ENCODE measurements at places on chromosomes 7 and 10. TPM values are rescaled to one million over a fixed set of nuclear protein-coding genes. Genes with fewer than 3 reads are reported as not detected.

The VSIR gene
- 18.8 TPM for total RNA-seq

The PAPOLB gene
- total RNA-seq: 0.10 TPM

The ITIH2 gene
- total RNA-seq: not detected

DNA sequence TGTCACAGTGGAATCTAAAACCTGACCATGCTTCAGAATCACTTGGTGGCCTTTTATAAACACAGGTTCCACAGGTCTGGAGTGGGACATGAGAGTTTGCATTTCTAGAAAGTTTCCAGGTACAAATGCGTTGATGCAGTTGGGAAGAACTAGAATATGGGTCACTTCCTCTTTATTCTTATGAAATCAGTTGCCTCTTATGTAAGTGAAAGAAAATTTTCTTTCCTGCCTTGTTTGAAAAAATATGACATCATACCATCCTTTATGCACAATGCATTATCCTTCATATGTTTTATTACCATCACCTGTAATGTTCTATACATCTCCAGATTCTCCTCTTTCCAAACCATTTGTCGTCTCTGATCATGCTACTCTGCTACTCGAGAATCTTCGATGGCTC lies 44.0 kb downstream of the PLXNA4 start:
- H3K36me3 ChIP-seq: no peaks in the 10 kb centered on the region
- H3K4me3 ChIP-seq: no peak overlapping the region
- H3K4me1 ChIP-seq: peaks cover 1% of the 10 kb centered on the region
- H3K27ac ChIP-seq: no peak overlapping the region
- peaks cover 4% of the 10 kb centered on the region for H3K27me3 ChIP-seq

GRCh38 chr7:91228927-91229558 lies 35.2 kb upstream of the FZD1 start:
- no peak for DNase-seq
- no peaks in the 10 kb centered on the region for H3K4me1 ChIP-seq
- no peaks in the 10 kb centered on the region for H3K36me3 ChIP-seq
- H3K27me3 ChIP-seq: no peaks in the 10 kb centered on the region
- no peak overlapping the region for H3K4me3 ChIP-seq
- no peak overlapping the region for H3K27ac ChIP-seq

DNA sequence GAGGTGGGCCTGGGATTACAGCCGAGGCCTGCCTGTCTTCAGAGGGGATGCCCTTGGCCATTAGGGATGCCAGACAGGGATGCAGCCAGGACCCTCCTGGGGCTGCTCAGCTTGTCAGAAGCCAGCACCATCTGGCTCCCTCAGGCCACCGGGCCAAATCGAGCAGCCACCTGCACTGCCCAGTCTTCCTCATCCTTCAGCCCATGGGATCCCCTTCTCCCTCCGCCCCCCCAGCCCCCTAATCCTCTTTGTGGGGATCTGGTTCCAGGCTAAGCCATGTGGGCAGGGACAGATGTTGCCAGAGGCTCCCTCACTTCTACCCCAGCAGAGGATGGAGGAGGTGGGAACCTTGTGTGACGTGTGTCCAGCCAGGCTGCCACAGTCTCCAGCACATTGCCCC lies 137.4 kb upstream of the PPIF start:
- H3K4me1 ChIP-seq: peaks cover 7% of the 10 kb centered on the region
- no peak for DNase-seq
- no peak overlapping the region for H3K4me3 ChIP-seq
- H3K27me3 ChIP-seq: no peaks in the 10 kb centered on the region
- no peak overlapping the region for H3K27ac ChIP-seq

DNA sequence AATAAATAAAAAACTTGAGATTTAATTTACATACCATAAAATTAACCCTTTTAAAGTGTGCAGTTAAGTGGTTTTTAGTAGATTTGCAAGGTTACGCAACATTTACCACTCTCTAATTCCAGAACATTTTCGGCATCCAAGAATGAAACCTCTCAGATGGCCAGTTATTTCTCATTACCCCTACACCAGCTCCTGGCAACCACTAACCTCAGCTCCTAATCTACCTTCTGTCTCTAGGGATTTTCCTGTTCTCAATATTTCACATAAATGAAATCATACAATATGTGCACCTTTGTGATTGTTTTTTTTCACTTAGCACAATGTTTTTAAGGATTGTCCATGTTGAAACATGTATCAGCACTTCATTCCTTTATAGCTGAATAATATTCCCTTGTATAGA lies 45.1 kb downstream of the INPP5F start:
- H3K36me3 ChIP-seq: no peaks in the 10 kb centered on the region
- no peak for DNase-seq
- no peaks in the 10 kb centered on the region for H3K27me3 ChIP-seq
- peaks cover 10% of the 10 kb centered on the region for H3K4me1 ChIP-seq

DNA sequence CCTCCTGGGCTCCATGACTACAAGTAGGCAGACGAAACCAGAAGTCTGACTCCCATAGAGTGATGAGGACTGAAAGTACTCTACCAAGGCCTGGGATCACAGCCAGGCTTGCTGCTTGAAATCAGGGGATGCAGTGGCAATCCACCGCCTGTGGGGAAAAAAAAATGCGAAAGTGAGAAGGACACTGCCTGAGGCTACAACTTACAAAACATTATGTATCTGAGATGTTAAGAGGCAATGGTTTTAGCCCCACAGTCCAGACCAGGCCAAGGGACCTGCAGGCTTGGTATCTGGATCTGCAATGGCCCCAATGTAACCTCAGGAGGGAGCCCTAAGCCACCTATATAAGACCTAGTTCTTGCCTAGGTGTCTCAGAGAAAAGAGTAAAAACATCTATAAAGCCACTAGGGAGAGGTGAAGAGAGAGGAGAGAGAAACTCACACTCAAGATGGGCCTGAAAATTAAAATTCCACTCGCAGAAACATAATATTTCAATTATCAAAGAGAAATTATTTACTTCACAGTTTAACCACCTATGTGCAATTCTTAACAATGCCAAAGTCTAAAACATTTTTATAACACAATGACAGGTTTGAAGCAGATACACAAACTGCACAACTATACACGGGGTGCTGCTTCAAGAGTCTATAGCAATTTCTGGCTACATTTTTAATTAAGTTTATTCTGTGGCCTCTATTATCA lies 13.9 kb downstream of the DNAJC1 start:
- H3K27ac ChIP-seq: no peak overlapping the region
- no peaks in the 10 kb centered on the region for H3K36me3 ChIP-seq
- peaks cover 16% of the 10 kb centered on the region for H3K4me1 ChIP-seq
- H3K27me3 ChIP-seq: no peaks in the 10 kb centered on the region
- H3K4me3 ChIP-seq: no peak overlapping the region
- DNase-seq: no peak

DNA sequence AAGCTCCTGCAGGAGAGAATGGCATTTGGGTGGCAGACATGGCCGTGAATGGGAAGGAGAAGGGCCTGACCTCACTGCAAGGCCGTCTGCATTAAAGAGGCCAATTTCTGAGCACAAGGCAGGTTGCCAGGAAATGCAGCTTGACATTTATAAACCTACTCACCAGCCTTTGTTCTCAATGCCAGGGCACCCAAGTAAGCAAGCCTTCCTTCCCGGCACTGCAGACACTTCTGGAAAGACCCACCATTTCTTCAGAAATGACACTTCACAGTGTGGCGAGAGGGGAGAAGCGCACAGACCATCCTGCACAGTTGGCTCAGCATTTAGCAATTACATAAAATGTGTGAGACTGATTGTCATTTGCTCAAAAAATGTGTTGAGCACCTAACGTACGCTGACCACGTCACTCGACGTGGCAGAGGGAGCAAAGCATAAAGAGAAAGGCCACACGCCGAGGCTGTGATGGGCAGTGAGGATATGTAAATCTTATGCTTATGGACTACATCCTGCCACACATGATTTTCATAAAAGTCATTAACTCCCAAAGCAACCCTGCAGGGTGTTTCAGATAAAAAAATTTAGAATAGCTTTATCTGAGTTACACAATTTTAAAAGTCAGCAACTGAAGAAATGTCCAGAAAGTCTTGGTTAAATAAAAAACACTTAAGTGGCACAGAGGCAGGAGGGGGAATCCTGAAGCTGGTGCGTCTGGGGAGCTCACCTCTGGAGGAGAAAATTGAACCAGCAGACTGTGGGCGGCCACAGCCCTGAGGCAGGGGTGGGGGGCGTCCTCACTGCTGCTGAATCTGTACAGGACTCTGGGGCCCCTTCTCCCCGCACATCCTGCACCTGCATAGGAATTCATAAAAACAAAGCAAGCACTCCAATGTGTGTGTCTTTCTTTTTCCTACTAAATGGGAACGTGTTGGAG lies 543.8 kb downstream of the PTPRN2 start:
- DNase-seq: peak; percentile 8
- peaks cover 12% of the 10 kb centered on the region for H3K36me3 ChIP-seq
- H3K4me3 ChIP-seq: no peak overlapping the region
- H3K27me3 ChIP-seq: no peaks in the 10 kb centered on the region

DNA sequence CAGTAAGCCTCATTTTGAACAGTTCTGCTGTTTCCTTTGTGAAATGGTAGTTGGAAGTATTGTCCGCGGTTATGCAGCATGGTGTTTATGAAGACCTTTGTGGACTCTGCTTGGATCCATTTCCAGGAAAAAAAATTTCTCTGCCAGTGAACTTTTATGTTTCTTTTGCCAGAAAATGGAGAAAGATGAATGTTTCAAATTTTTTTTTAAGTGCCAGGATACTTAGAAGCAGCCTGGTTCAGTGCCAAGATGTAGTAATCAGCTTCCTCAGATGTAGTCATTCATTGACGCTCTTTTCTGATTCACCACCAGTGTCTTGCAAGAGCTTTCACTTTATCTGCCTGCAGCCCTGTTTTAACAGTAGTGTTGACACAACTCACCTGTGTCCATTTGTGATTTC lies 258.2 kb downstream of the SDK1 start:
- H3K4me1 ChIP-seq: no peaks in the 10 kb centered on the region
- H3K27ac ChIP-seq: no peak overlapping the region
- no peak for DNase-seq
- H3K27me3 ChIP-seq: peaks cover 20% of the 10 kb centered on the region
- H3K4me3 ChIP-seq: no peak overlapping the region

- no peaks in the 10 kb centered on the region for H3K27me3 ChIP-seq
- no peak for DNase-seq
- no peak overlapping the region for H3K4me3 ChIP-seq
- no peaks in the 10 kb centered on the region for H3K4me1 ChIP-seq
- no peak overlapping the region for H3K27ac ChIP-seq
- no peaks in the 10 kb centered on the region for H3K36me3 ChIP-seq
Measured at GRCh38 chr10:25753776-25754175, 180.3 kb upstream of the MYO3A start.

- no peak overlapping the region for H3K4me3 ChIP-seq
- DNase-seq: no peak
- no peak overlapping the region for H3K27ac ChIP-seq
Measured at GRCh38 chr10:71622616-71623015, 97.0 kb downstream of the C10orf105 start.
